CD4-positive, alpha-beta T cell treated with Interleukin-15 for 4 hours (primary cell): ENCODE measurements at places on chromosomes 13 and 19.

DNA sequence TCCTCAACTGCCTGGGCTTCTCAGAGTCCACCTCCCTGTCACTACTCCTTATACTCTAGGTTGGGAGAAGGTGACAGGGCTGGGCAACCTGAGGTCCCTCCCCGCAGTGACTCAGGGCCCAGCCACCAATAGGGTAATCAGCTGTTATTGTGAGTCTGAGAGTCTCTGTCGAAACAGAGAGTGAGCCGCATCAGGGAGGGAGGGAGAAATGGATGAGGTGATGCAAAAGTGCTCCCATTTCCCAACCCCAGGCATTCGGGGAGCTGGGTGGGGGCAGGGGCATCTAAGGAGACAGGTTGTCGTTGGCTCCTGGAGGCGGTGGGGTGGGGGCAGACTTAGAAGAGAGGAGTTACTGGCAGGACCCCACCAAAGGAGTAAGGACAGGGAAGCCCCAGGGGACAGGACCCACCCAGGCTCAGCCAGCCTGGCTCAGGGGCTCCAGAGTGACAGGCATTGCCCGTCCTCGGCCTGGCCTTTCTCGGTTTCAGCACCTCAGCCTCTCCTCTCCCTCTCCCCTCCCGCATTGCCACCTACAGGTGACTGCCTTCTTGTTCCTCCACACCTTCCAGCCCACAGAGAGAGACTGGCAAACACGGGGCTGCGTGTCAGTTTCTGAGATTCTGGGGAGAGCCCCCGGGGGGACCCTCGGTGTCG, at the start of gene DMKN:
TSS of gene DMKN (minus strand) at position 22 of the 654 bp plus-strand sequence. CDS start 174 bp downstream, outside the sequence.
- DNase-seq, result no peak

DNA sequence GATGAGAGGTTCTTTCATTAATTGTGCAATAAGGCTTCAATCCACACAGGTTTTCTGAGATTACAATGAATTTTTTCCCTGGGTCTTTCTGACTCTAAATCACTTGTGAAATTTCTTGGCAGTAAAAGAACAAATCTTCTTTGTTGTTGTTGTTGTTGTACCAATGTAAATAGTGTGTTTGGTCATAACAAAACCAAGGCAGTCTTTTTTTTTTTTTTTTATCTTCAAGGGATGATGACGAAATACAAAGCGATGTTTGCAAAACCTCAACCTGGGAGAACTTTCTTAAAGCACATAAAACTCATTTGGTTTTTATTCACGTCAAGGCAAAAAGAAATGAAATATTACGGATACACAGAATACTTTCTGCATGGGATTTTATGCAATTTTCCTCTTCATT, 462.0 kb downstream of the LIG4 start:
- no peak for DNase-seq

DNA sequence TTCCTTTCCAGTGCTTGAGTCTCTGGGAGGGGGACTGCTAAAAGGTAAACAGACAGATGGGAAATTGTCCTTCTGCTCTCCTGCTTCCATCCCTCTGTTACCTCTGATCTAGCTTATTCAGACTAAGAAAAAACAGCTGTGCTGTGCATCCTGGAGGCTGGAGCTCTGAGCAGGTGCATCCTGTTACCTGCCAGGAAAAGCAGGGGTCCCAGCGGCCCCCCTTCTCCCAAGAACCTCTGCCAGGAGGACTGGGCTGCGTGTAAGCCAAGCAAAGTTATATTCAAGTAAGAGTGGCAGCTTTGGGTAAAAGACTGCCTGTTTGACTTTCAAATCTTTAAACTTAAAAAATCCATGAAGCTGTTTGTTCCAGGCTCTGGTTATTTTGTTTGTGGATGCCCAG, 75.1 kb downstream of the C13orf42 start:
- no peak for DNase-seq

DNA sequence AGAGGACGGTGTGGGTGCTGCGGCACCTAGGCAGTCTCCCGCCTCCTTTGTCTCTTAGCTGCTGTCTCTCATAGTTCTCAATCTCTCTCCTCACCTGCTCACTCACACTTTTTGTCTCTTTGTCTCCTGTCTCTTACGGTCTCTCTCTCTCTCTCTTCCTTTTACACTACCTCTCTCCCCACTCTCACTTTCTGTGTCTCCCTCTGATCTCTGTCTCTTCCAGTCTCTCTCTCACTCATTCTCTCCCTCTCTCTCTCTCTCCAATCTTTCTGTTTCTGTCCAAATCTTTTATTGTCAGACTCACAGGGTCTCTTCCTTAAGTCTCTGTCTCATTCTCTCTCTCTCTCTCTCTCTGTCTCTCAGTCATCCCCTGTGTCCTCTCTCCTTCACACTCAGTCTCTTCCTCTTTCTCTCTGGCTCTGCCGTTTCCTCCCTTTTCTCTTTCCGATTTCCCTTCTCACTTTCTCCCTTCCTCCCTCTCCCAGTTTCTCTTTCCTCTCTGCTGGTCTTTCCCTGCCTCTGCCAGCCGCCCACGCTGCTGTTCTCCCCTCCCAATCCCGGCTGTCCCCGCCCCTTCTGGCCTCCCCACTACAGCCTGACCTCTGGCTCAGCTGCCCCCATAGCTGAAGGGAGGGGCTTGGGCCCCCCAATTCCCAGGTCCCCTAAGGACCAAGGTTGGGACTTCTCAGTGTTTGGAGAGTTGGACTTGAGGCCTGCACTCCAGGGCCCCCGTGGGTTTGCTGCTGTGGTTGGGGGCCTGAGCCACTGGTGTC, at the start of gene PLEKHA4:
TSS of gene PLEKHA4 (minus strand) at position 504 of the 773 bp plus-strand sequence. CDS start 997 bp downstream, outside the sequence.
- no peak for DNase-seq

- DNase-seq, result no peak
Measured at GRCh38 chr13:95462801-95463200, 89.7 kb upstream of the CLDN10 start.

- no peak for DNase-seq
Measured at GRCh38 chr19:32543115-32543900, 37.7 kb upstream of the PDCD5 start.

GRCh38 chr13:98921786-98922185, 56.1 kb downstream of the DOCK9 start:
- DNase-seq, result no peak

GRCh38 chr19:44723952-44724319, 24.6 kb upstream of the BCL3 start:
- DNase-seq, result peak; percentile 85

DNA sequence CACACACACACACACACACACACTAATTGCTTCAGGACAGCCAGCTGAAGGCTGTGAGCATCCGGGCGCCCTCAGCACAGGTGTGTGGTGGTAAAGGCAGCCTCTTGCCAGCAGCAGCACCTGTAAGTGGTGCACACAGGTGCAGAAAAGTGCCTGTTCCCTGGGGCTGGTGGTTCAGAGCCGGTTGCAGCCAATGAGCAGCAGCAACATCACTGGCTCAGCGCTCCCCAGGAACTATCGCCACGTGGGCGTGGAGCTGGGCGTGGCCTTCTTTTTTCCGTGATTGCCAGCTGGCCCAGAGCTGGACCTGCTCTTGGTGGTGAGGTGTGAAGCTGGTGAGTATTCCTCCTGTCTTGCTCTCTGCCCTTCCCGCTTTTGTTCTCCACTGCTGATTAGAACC, at the start of gene NLRP5:
TSS of gene NLRP5 (plus strand) at position 289 of the 400 bp plus-strand sequence.
- DNase-seq, result no peak

DNA sequence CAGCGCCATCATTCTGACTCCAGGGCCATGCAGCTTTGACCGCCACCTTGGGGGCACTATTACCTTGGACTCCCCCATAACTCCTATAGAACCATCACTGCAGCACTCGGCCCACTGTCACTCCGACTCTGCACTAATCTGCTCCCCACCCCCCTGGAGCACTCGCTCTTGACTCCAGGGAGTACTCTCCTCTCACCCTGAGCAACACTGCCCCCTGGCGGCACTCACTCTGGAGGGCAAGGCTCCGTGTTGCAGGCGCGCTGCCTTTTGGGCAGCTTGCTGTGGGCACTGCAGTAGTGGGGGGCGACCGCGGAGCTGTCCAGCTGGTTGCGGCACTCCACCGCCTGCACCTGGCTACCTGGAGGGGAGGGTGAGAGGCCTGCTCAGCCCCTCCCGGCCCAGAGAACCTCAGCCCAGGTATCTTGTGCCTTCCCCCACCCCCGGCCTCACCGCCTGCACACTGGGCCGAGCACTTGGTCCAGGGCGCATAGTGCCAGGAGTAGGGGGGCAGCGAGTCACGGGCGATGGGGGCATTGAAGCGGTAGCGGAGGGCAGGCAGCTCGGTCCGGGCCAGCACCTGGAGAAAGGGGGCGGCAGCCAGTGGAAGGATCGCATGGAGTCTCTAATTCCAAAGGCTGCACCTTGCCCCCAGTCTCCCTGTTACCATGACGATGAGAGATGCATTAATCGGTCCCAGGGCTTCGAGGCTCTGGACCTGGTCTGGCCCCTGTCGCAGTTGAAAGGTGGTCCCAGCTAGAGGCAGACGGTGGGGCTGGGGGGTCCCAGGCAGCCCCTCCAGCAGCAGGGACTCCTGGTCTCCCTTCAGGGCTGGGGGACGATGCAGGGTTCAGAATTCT, 8.9 kb upstream of the MYO1F start:
- peak; percentile 71 for DNase-seq

GRCh38 chr19:44573627-44574026, 39.7 kb upstream of the IGSF23 start:
- no peak for DNase-seq

- DNase-seq, result peak; percentile 28
Measured at GRCh38 chr13:114067381-114067885, 65.0 kb downstream of the RASA3 start.

DNA sequence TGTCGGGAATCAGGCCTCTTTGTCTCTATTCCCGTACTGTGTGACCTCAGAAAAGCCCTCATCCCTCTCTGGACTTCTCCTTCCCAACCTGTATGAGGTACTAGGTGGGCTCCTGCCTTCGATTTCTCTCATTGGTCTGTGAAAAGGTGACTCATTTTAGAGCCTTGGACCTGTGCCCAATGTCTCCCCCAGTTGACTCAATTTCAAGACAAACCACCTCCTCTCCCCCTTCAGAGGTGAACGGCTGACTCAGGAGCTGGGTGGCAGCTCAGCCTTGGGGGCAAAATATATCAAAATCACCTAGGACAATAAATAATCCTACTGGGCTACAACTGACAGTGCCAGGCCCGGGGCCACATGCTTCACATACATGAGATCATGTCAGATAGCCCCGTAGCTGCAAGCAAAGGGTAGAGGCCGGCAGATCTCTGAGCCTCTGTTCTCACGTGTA, 630 bp downstream of the COQ8B start:
- peak; percentile 91 for DNase-seq

- no peak for DNase-seq
Measured at GRCh38 chr19:53870485-53870844, 2.8 kb downstream of the MYADM start.

- no peak for DNase-seq
Measured at GRCh38 chr19:35404879-35405622, 34.2 kb downstream of the GPR42 start.

GRCh38 chr13:79749984-79750551, 269.1 kb downstream of the NDFIP2 start:
- DNase-seq, result no peak

GRCh38 chr13:97498419-97498818, 64.5 kb downstream of the RAP2A start:
- no peak for DNase-seq

DNA sequence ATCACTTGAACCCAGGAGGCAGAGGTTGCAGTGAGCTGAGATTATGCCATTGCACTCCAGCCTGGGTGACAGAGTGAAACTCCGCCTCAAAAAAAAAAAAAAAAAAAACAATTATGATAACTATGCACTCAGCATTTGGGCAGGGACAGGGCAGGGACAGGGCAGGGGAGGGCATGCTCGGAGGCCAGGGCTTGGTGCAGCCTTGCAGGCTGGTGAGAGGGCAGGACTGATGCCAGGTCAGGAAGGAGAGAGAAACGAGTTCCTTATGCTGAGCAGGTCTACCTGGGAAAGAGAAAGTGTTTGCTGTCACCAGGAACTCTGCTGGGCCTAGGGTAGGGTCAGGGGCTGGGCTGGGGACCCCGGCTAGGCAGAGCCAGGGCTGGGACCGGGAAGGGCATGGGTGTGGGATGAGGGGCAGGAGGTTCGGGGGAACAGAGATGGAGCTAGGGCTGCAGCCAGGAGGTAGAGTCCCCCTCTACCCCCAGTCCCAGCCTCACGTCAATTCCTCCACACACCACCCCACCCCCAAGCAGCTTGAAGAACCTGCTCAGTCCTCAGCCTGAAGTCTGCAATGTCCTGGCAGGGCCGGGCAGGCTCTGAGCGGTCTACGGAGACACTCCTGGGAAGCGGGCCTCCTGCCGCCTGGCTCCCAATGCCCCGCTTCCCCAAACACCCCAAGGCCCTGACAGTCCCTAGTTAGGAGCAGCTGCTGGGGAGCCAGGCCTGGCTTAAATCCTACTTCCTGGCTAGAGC, 2.8 kb downstream of the FXYD3 start:
- no peak for DNase-seq

DNA sequence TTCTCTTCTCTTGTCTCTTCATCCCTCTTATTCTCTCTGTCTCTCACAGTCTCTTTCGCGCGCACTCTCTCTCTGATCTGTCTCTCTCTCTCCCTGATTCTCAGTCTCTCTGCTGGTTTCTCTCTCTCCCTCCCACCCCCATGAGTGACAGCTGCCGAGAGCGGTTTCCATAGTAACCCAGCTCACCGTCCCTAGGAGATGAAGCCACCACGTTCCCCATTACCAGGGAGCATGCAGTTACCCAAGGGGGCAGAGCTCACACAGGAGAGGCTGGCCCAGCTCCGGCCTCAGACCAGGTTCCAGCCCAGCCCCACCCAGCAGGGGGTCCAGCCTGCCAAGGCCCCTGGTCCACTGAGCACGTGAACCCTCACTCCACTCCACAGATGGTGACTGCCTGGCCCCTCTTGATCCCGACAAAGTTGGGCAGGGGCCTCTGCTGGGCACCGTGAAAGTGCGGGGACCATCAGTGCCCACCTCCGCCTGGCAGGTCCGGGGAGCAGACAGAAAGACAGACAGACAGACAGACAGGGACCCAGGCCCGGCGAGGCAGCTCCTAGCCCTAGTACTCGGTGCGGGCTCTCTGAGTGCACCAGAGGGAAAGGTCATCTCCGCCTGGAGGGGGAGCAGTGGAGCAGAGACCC, 50.6 kb downstream of the CELF5 start:
- DNase-seq, result peak; percentile 22

- no peak for DNase-seq
Measured at GRCh38 chr19:1999856-2000515, 15.5 kb downstream of the BTBD2 start.

DNA sequence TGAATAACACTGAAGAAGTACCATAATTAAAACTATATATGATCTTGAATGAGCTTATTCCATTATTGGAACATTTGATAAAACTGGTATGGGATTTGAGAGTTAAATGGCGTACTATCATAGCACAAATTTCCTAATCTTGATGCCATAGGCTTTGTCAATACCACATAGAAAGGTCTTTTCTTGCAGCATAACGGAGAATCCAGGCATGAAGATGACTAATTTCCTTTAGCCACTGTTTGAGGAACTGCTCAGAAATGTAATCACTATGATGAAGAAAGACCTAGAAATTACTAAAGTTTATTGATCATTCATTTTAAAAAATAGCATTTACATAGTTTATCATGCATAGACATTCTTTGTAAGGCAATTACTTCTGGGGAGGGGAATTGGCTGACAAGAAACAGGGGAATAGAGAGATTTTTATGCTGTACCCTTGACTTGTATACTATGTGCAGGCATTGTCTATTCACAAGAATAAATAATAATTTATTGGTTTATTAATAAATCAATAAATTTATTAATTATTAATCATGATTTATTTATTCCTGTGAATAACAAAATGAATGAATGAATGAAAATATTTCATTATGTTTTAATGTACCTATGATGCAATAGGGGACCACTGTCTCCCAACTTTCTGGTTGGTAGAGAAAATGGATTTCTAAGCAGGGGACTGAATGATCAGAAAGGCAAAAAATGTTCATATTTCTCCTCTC, 2676.6 kb downstream of the PCDH9 start:
- DNase-seq, result no peak

- DNase-seq, result no peak
Measured at GRCh38 chr13:114157869-114158495, 21.1 kb upstream of the CFAP97D2 start.

- DNase-seq, result peak; percentile 86
Measured at GRCh38 chr19:2503521-2504109, 27.7 kb downstream of the GADD45B start.
